ENCODE measurements at places on chromosomes 1 and 21. TPM values are rescaled to one million over a fixed set of nuclear protein-coding genes. Genes with fewer than 3 reads are reported as not detected.
A peak's percentile ranks its signal among the peaks of the same experiment; 100 is the strongest.

- H3K27me3 ChIP-seq: no peaks in the 10 kb centered on the region
- DNase-seq: peak; percentile 52
- no peak overlapping the region for H3K4me3 ChIP-seq
- peak overlapping the region; percentile 72 for H3K27ac ChIP-seq
- H3K36me3 ChIP-seq: peaks cover 14% of the 10 kb centered on the region
Measured at GRCh38 chr1:182568647-182569284, 20.3 kb downstream of the RNASEL start.

GRCh38 chr1:202804126-202804525 is 4.1 kb downstream of the KDM5B start:
- H3K27ac ChIP-seq: no peak overlapping the region
- no peak overlapping the region for H3K4me3 ChIP-seq
- no peaks in the 10 kb centered on the region for H3K27me3 ChIP-seq
- no peak for DNase-seq

DNA sequence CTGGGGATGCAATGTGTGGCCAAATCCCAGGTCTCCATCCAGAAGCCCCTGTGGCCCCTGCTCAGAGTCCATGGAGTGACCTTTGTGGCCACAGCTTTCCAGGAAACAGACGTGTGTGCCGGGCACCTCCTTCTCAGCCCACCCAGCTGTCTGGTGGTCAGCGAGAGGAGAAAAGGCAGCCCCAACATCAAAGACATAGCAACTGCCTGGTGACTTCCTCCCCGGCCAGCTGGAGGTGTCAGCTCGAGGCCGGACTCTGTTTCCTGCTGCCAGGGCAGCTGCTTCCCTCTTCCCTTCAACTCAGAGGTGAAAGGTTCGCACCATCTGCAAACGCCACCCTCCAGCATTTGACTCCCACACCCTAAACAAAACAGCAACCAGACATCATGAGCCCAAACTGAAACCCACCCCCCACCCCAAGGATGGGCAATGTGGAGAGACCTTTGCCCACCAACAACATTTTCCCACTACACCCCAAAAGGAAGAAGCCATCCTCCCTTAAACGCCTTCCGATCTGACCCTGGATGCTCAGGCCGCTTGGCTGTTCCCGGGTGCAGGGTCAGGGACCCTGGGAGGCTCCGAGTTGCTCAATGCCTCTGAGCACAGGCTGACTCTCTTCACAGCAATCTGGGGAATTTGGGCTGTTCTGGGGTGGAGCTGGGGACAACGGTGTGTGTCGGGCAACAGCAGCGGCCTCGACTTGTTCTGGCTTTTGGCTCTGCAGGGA is 162.3 kb downstream of the PSMG1 start:
- H3K27me3 ChIP-seq: peaks cover 3% of the 10 kb centered on the region
- H3K4me1 ChIP-seq: peaks cover 20% of the 10 kb centered on the region
- no peak overlapping the region for H3K4me3 ChIP-seq
- H3K36me3 ChIP-seq: no peaks in the 10 kb centered on the region
- H3K27ac ChIP-seq: no peak overlapping the region

DNA sequence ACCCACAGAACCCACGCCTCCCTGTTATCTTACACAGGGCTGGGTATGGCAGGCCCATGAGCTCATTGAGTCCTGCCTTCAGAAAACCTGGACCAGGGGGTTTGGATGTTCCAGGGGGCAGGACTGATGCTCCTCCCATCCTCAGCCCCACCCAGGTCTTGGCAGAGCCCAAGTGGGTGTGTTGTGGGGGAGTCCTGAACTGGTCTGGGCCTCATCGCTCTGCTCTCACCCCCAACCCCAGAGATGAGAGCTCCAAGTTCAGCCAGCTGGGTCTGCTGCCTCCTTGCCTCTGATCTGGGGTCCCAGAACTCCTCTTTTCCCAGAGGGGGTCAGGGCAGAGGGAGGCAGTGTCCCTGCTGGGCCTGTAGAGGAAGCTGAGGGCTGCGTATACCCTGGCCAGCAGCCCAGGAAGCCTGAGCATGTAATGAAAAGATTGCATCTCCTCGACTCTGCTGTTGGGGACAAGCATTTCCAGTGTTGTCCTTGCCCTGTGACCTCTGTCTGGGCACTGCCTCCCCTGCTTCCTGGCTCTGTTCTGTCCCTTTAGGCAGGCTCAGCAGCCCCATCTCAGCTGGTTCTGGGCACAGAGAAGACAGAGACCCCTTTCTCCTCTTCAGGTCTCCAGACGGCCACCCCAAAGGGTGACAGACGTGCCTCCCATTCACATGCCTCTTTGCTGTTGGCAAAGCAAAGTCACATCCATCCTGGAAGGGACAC is 54.7 kb upstream of the EPS8L3 start:
- H3K27me3 ChIP-seq: no peaks in the 10 kb centered on the region
- DNase-seq: no peak
- no peak overlapping the region for H3K27ac ChIP-seq
- H3K4me3 ChIP-seq: no peak overlapping the region

- DNase-seq: no peak
- peaks cover 11% of the 10 kb centered on the region for H3K4me1 ChIP-seq
- H3K36me3 ChIP-seq: no peaks in the 10 kb centered on the region
- H3K27me3 ChIP-seq: no peaks in the 10 kb centered on the region
Measured at GRCh38 chr1:155860970-155861510, 1.7 kb downstream of the SYT11 start.

DNA sequence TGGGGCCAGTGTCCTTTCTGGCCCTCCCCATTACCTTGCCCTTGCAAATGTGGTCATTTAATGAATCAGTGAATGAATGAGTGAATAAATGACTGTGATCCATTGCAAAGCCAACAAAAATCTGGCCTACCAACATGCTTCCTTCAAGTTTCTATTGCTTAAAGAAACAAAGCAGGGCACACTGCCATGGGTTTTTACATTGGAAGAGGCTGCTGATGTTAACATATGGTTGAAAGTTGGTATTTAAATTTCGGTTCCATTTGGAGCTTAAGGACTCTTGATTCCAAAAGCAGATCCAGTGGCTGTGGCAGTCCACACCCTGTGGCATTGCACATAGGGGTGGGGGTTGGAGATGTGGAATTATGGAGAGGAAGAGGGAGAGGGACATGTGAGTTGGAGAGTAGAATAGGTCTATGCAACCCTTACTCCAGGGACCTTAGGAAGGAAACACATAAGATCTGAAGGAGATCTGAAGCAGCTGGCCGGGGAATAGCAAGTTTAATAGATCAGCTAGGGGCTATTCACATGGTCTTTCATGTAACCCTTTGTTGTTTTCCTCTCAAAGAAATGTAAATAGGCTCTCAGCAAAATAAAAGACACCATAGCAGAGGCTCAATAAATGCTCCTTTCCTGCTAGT is 7.2 kb downstream of the ABCA4 start:
- peaks cover 4% of the 10 kb centered on the region for H3K27me3 ChIP-seq
- no peaks in the 10 kb centered on the region for H3K36me3 ChIP-seq
- H3K4me3 ChIP-seq: no peak overlapping the region

DNA sequence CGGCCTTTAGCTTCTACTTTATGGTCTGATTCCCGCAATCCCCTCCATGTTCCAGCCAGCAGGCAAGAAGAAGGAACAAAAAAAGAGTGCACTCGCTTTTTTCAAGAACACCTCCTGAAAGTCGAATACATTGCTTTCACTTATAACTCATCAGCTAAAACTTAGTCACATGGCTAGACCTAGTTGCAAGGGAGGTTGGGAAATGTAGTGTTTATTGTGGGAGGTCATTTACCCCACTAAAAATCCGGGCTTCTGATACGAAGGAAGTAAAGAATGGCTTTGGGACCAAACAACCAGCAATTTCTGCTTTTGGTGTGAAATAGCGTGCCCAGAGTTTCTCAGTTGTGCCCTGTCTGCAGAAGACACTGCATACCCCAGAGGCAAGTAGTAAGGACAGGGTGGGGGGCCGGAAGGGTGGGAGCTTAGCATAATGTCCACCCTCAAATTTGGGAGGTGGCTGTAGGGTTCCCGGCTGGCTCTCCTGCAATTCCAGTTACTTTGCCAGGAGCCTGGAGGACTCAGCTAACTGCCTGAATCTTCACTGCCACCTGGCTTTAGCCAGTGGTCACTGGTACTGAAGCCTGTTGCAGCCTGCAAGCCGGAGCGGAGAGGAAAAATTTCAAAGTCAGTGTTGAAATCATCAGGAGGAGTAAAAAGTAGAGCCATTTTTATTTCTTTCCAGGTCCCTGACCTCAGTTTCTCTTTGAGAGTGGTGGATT is 57.7 kb upstream of the F3 start:
- H3K36me3 ChIP-seq: no peaks in the 10 kb centered on the region
- no peaks in the 10 kb centered on the region for H3K4me1 ChIP-seq
- no peak overlapping the region for H3K27ac ChIP-seq
- no peak for DNase-seq
- H3K27me3 ChIP-seq: no peaks in the 10 kb centered on the region

DNA sequence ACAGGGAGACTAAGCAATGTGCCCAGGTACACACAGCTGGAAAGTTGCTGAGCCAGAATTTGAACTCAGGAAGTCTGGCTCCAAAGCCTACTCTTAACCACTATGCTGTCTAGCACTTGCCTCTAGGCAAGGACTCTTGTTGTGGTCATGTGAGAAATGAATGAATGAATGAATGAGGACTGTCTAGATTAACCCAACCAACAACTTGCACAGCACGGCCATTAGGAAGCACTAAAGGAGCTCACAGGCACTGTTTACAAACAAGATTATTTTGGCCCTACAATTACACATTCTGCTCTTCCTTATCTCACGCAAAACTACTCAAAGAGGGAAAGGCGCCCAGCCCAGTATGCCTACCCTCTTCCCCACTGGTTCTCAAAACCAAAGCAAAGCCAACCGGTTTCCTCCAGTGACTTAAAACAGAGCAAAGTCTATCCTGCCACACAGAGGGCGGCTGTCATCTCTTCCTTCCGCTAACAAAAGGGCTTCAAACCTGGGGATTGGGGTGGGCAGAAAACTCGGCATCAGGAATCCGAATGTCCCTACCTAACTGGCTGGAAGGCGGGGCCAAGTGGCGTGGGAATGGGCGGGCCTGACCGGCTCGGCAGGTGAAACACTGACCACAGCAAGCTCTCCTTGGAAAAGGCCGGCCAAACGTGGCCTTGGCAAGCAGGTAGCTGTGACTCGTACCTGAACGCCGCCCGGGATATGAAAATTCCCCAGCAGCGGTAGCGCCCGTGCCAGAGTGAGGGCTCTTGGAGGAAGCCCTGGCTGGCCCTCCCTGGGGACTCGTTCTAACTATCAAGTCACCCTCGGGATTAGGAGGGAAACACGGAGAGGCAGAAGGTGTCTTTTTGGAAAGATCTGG is 948 bp downstream of the STK40 start:
- H3K27me3 ChIP-seq: no peaks in the 10 kb centered on the region
- DNase-seq: no peak
- H3K4me3 ChIP-seq: peak overlapping the region; percentile 89
- H3K36me3 ChIP-seq: peaks cover 7% of the 10 kb centered on the region

DNA sequence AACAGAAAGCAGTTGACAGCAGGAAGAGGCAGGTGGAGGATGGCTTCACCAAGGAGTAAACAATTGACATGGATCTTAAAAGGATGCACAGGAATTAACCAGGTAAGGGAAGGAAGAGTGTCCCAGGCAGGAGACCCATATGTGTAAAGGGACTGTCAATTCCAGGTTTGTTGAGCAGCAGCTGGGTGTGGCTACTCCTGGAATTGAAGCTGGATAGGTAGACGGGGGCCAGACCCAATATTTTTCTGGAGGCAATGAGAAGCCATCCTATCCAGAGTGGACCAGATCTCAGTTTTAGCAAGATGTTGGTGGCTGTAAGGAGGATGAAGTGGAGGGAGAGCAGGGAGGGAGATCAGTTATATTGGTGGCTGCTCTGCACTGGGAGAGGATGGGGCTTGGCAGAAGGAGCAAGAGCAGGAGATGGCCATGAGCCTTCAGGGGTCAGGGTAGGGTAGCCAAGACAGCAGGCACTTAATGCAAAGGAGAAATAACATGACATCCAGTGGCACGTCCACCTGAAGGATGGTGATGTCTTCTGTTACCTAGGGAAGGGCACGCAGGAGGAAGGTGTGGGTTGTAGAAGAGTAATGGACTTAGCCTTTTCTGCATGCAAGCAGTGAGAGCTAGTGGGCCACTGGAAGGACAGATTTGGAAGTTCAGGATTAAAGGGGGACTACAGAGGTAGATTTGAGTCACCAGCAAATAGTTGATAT is 146.7 kb upstream of the HMGB4 start:
- H3K4me3 ChIP-seq: no peak overlapping the region
- H3K27ac ChIP-seq: no peak overlapping the region
- H3K36me3 ChIP-seq: no peaks in the 10 kb centered on the region
- H3K4me1 ChIP-seq: no peaks in the 10 kb centered on the region

GRCh38 chr1:204285436-204286305 is 71.9 kb upstream of the GOLT1A start:
- H3K27me3 ChIP-seq: no peaks in the 10 kb centered on the region
- no peak overlapping the region for H3K27ac ChIP-seq
- DNase-seq: no peak
- H3K36me3 ChIP-seq: no peaks in the 10 kb centered on the region
- peaks cover 19% of the 10 kb centered on the region for H3K4me1 ChIP-seq

GRCh38 chr1:229669333-229669732 is 43.3 kb downstream of the URB2 start:
- no peak overlapping the region for H3K4me3 ChIP-seq
- no peaks in the 10 kb centered on the region for H3K36me3 ChIP-seq
- H3K4me1 ChIP-seq: peaks cover 7% of the 10 kb centered on the region
- H3K27me3 ChIP-seq: no peaks in the 10 kb centered on the region
- no peak for DNase-seq

- no peak for DNase-seq
- no peak overlapping the region for H3K4me3 ChIP-seq
- no peaks in the 10 kb centered on the region for H3K27me3 ChIP-seq
Measured at GRCh38 chr1:87951852-87952251, 623.2 kb downstream of the LMO4 start.

GRCh38 chr1:201346337-201346939 is 31.0 kb downstream of the TNNT2 start:
- DNase-seq: no peak
- H3K4me3 ChIP-seq: no peak overlapping the region
- no peak overlapping the region for H3K27ac ChIP-seq
- no peaks in the 10 kb centered on the region for H3K4me1 ChIP-seq

DNA sequence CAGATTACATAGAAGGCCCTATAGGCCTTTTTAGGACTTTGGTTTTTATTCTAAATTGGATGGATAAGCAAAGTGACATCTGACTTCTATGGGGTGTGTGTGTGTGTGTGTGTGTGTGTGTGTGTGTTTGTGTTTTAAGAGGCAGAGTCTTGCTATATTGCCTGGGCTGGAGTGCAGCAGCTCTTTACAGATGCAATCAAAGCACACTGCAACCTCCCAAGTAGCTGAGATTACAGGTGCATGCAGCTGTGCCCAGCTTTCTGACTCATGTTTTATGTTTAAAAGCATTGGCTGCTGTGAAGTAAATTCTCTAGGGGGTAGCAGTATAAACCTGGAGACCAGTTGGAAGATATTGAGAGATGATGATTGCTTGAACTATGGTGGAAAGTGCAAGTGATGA is 12.4 kb upstream of the EVI5 start:
- H3K27me3 ChIP-seq: no peaks in the 10 kb centered on the region
- H3K27ac ChIP-seq: no peak overlapping the region
- H3K36me3 ChIP-seq: no peaks in the 10 kb centered on the region
- no peaks in the 10 kb centered on the region for H3K4me1 ChIP-seq

Gene SPRR3
- total RNA-seq: not detected

Gene A3GALT2
- total RNA-seq: not detected

Gene LCE2A
- not detected for total RNA-seq

Gene TMCO4
- 31.3 TPM for total RNA-seq

Gene EPHA10
- 0.61 TPM for total RNA-seq

Gene KIAA1614
- total RNA-seq: 0.22 TPM

Gene RGS16
- 3.1 TPM for total RNA-seq

Gene UCK2
- 11.5 TPM for total RNA-seq
